Right hindlimb (tissue), 1 donor: ENCODE measurements at places on chromosomes 2 and 18.

- no peak for DNase-seq
Observed at GRCh38 chr2:176652300-176653182, 383.3 kb downstream of the MTX2 start.

DNA sequence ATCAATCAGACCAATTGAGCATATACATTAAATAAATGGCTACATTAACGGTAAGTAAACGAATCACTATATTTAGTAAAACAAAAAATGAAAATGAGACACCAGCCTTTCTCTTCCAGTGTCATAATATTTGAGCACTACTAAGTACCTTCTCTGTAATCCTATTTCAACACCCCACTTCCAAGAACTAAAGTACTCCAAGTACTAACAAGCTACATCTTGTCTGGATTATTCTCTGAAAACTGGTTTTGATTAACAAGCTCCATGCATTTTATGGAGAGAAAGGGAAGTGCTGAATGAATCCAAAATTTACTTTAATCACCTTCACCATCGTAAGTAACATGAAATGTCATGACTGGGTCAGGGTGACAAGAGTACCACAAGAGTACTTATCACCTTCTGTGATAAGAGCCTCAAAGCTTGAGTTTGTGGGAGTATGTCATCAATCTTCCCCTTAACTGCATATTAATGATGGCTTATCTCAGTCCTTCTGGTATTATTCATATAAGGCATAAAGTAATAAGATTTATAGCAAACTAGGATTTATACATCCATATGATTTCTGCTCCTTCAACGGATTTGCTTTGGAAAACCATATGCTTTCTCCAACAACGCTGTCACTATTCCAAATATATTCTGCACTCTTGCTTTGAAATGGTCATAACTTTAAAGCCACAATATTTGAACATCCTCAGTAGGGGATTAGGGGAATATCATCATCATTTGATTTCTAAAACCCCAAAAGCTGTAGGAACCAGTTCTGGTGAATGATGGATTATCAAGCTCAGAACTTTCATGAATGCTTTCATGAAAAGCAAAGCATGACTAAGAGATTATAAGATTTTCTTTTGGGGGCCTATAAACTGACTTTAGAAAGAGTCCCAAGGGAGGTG is 127.0 kb downstream of the ANTXR1 start:
- DNase-seq = no peak

GRCh38 chr2:96626553-96626942 is 11.6 kb downstream of the KANSL3 start:
- no peak for DNase-seq

DNA sequence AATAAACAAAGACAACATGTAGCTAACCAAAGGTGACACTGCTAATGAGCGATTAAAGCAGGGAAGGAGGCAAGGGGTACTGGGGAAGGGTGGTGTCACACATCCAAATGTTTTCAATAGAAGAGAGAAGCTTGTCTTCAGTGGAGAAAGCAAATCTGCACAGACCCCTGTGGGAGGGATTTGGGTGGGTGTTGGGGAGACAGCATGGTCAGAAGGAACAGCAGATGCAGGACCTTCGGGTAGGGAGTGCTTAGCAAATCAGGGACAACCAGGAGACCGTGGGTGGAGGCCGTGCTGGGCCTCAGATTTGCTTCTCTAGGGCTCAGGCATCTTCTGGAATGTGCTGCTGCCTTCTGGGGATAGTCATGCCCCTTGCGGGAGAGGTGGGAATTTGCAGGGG is 185.3 kb upstream of the RAB6C start:
- DNase-seq = no peak
